Fibroblast of skin of right biceps (primary cell): ENCODE measurements at places on chromosomes 12 and 14.

GRCh38 chr14:75566321-75566720, 12.1 kb upstream of the FLVCR2 start:
- DNase-seq = no peak

GRCh38 chr12:24379433-24379832, 430.0 kb upstream of the SOX5 start:
- no peak for DNase-seq

DNA sequence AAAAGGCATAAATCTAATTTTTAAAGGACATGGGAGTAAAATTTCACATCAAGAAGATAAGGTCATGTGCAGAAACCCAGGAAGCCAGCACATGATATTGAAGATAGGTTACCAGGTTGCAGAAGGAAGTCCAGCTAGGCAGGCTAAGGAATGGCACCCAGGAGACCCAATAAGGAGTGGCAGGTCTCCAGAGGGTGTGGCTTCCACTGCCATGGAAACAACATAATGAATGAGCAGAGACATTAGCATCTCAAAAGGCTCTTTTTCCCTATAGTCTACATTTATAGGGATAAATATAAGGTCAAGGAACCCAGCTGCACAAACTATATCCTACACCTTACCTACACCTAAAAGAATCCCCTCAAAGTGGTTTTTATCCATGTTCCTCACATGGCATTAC, 275.9 kb downstream of the RPS29 start:
- DNase-seq = no peak

DNA sequence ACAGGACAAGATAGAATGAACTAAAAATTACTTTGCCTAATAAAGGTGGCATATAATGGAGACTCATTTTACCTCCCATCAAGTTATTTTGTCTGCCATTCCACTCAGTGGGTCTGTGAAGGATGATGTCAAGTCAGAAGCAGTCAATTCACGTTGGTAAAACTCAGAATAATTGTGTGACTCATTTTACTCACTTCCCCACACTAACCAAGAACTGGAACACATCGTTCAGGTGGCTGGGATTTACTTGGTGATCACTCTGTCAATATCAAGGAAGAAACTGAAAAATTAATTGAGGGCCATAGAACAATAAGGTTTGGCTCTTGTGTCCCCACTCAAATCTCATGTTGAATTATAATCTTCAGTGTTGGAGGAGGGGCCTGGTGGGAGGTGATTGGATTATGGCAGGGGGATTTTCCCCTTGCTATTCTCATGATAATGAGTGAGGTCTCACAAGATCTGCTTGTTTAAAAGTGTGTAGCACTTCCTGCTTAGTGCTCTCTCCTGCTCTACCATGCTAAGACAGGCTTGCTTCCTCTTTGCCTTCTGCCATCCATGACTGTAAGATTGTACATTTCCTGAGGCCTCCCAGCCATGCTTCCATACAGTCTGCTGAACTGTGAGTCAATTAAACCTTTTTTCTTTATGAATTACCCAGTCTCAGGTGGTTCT, 35.7 kb upstream of the GTF2A1 start:
- DNase-seq = no peak

- DNase-seq = peak; percentile 56
Measured at GRCh38 chr12:22733756-22734155, 108.8 kb downstream of the ETNK1 start.

- no peak for DNase-seq
Measured at GRCh38 chr12:120481022-120481767, 11.6 kb upstream of the SRSF9 start.

DNA sequence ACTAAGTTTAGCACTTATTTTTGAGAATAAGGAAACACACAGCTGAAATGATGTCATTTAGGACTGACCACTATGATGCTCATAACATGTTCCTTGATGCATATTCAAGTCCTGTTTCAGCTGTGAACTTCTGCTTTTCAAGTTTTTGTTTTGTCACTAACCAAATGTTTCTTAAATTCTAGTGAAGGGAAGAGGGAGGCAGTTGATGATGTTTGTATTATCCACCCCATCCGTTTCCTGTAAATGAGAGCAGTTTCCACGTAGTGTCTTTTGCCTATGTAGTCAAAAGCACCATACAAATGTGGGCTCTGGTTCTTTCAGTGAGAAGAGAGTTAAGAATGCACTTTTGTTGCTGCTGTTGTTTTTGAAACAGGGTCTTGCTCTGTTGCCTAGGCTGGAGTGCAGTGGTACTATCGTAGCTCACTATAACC, 491.8 kb downstream of the PCNX1 start:
- no peak for DNase-seq

GRCh38 chr14:22928237-22929103, 706 bp downstream of the PRMT5 start:
- no peak for DNase-seq

- no peak for DNase-seq
Measured at GRCh38 chr12:2411616-2412304, 359.0 kb downstream of the CACNA1C start.

DNA sequence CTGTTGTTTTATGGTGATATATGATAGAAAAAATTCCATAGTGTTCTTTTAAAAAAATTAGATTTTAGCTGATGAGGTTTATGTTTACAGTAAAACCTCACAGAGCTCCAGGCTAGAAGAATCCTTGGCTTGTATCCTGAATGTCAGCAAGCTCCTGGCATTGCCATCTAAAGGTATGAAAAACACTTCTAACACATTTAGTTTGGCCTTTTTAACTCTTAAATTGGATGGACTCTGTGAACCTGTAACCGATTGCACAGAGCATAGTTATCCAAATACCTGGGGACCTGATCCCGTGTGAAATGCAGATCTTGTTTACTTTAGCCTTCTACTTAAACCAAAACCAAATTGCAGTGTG, 241.1 kb upstream of the DCN start:
- no peak for DNase-seq

DNA sequence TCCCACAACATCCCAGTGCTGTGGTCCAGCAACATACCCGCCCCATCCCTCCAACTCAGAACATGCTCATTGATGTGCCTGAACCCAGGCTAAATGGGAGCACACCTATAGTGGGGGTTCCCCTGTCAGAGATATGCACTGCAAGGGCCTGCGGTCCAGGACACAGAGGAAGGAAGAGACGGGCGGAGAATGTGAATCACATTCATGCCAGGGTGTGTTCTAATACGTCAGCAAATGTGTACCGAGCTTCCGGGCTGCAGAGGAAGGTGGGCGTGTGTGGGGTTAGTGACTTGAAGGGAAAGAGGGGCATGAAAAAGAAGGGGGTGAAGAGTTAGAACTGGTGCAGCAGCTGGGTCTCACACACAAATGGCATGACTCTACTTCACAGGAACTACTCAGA, 83.7 kb downstream of the DPF3 start:
- DNase-seq = no peak

DNA sequence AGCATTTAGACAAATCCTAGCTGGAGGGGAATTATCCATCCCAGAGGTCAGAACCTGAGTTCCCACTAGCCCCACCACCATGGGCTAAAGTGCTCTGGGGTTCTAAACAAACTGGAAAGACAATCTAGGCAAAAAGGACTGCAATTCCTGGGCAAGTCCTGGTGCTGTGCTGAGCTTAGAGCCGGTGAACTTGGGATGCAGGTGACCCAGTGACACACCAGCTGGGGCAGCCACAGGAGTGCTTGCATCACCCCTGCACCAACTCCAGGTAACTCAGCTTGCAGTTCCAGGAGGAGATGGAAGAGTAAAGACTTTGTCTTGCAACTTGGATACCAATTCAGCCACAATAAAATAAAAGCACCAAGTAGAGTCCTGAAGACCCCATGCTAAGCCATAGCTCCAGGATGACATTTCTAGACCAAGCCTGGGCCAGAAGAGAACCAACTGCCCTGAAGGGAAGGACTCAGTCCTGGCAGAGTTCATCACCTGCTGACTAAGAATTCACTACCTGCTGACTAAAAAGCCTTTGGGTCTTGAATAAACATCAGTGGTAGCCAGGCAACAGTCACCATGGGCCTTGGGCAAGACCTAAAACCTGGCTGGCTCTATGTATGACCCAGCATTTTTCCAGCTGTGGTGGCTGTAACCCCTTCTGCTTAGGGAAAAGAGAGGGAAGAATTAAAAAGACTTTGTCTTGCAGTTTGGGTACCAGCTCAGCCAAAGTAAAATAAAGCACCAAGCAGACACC, 223.4 kb upstream of the DIO2 start:
- DNase-seq = no peak

GRCh38 chr14:54348001-54348611, 48.7 kb upstream of the CDKN3 start:
- DNase-seq = peak; percentile 47

- peak; percentile 30 for DNase-seq
Measured at GRCh38 chr12:62670986-62671720, 204.5 kb downstream of the MON2 start.

DNA sequence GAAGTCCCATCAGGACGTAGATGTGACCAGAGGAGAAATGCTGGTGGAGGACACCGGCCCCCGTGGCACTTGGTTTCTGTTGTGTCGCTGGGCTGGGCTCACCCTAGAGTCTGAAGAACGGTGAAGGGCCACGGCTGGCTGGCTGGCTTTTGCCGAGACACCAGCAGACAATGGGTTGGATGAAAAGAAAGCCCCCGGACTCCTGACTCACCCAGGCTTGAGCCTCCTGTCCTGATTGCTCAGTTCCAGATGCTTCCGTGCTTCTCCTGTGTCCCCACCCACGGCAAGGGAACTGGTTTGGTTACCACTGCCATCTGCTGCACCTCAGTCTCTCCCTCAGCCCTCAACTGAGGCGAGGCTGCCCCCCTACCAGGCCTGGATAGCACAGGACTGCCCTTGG, 10.4 kb upstream of the ENDOU start:
- DNase-seq = no peak

DNA sequence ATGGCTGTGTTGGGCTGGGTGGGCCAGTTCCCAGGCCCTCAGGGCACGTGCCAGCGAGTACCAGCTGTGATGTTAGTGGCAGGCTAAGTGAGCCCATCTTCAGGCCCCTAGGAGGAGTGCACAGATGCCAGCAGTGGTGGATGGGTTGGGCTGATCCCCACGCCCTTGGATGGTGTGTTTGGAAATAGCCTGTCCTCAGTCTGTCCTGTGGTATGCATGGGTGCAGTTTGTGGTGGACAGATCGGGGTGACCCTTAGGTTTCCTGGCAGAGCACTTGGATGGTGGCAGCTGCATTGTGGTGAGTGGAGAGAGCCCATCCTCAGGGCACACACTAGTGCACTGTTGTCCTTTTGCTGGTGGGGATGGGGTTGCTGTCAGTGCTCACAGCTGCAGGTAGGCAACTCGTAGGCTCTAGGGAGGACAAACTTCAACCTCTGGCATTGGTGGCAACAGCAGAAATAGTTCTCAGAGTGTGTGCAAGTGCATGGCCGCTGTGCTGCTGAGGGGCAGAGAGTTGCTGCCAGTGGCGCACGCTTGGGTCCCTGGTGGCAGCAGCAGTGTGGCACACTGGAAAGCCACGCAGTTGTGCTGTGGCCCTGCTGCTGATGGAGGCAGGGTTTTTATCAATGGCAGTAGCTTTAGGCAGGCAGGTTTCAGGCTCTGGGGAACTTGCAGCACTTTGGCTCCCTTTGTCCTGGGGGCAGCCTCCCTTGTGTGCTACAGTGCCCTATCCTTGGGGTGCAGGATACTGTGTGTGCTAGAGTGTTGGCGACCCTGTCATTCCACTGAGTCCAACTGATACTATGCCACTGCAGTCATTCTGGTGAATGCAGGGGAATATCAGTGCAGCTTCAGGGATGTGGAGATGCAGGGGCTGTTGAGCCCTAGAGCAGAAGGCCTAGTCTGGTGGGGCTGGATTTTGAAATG, 65.5 kb downstream of the FBXO33 start:
- no peak for DNase-seq

- DNase-seq = no peak
Measured at GRCh38 chr14:80278293-80279023, 67.2 kb upstream of the DIO2 start.

DNA sequence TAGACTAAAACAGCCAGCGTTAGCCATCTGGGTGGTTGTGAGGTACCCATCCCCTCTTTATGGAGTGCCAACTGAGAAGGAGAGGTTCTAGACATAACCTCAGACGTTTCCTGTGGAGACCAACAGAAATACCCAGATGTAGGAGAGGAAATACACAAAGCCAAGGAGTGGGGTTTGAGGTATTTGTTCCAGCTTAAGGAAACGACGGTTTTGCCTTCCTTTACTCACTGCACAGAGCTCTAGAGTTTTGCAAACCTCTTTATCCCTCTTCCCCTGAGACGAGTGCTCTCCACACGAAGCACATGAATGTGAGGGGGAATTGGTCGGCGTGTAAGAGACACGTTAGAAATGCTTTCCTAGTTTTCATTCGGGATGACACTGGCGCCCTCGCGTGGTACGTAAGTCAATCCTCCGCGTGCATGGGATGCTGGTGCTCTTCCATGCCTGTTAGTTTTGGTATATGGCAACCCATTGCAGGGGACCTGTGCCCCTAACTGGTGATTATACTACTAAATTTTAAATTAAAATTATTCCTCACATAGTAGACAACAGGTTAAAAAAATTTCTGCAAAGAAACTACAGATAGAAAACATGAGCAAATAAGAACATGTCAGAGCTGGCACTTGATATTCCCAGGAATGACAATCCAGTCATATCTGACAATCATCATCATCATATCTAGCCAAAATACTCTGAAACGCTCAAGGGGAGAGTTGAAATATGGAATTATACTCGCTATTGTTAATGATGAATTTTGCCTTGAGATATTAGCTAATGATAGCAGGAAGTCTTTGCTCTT, 121.7 kb downstream of the PPM1H start:
- peak; percentile 70 for DNase-seq

GRCh38 chr12:68139941-68140340, 19.6 kb downstream of the IFNG start:
- DNase-seq = no peak

DNA sequence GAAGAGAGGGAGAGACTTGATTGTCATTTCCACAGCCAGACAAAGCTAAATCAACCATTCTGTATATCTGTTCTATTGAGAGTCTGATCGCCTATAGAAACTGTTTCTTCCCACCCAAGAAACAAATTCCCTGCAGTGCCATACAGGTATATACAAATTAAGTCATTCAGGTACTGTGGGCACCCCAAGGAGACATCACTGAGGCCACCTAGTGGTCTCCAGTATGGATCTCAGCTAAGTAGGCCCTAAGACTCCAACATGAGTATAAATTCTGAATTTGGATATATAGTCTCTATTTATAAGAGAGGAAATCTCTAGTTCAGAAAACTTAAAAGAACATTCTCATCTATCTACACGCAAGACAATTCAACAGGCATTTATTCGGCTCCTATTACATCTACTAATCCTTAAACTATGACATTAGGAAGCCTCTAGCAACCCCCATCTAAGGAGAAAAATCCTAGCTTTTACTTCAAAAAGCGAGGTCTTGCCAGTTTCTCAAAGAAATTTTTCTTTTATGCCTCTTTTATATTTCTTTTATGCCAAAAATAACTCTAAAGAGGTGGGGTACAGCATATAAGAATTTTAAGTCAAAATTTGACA, 62.6 kb downstream of the DCAF5 start:
- DNase-seq = peak; percentile 35

DNA sequence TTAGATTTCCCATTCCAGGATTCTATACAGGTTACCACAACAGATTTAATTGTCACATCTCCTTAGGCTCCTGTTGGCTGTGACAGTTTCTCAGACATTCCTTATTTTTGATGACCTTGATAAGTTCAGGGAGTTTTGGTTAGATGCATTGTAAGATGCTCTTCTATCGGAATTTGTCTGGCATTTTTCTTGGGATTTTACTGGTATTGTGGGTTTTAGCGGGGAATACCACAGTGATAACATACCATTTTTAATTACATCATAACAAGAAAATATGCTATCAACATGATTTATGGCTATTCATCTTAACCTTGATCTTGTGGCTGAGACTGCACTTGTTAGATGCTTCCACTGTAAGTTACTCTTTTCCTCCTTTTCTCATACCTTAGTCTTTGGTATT, 217.5 kb upstream of the PPFIA2 start:
- no peak for DNase-seq
